T-helper 9 cell (primary cell): ENCODE measurements at places on chromosomes 6 and 20.

DNA sequence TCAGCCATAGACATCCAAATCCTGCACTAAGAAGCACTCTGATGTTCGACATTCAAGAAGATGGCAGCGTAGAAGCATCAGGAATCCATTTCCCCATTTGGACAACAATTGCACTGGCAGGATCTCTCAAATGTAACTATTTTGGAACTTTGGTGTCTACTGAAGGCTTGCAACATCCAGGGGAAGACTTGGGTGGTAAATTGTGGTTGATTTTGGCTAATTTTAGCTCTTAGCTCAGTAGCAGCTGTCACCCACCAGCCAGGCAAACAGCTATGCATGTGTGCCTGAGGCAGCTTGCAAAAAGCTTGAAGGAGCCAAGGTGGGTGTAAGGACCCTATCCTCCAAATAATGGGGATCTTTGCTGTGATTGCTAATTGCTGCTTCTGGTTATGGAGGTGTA is 35.1 kb upstream of the PPP1R3G start:
- DNase-seq, result no peak

DNA sequence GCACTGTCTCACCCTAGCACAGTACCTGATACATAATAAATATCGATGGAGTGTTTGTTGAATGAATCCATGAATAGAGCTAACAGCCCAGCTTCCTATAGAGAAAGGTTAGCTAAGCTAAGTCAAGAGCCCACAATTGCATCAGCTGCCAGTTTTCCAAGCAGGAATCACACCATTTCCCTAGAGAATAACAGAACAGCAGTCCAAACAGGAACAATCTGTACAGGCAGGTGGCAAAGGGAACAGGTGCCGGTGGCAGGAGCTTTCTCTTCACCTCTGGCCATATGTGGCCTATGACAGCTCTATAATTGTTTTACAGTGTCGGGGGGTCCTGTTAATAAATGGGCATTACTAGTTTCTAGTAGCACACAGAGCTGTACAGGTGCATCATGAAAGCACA is 38.8 kb downstream of the ISM1 start:
- DNase-seq, result no peak

DNA sequence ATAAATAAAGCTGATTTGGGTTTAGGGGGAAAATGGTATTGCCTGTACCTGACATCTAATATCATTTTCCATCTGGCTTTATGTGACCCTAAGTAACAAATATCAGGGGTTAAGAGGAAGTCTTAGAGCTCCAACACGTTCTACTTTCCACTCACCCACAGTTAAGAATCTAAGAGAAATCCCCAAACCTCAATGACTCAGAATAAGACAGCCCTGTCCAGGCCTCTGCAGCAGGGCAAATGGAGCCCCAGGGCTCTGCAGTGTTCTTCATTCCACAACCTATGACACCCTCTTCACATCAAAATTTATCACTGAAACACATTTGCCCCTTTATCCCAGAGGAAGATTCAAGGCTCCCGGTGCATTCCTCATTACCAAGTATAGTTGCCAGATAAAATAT is 20.3 kb upstream of the TENT5A start:
- no peak for DNase-seq

DNA sequence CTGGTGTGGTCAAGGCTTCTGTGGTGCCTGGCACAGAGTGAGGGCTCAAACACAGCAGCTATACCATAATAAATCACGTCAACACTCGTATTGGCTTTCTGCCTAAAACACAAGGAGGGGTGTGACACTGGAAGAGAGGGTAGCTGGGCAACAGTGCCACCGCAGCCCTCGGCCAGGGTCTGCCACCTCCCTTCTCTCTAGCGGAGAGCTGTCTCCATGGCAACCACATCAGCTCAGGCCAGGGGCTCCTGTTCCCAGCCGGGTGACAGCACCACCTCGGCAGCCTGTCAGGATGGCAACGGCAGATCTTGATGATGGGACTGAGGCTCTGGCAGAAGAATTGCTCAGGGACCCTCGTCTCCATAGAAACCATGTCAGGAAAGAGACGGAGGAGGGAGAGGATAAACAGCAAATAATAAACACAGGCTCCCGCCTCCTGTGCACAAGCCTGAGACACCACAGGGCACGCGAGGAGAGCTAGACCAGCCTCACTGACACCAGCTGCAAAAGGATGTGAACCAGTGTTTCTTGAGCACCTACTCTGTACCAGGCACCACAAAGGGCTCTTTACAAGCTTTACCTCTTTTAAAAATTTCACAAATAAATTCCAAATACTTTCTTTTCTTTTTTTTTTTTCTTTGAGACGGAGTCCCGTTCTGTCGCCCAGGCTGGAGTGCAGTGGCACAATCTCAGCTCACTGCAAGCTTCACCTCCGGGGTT is 50.4 kb upstream of the TLDC2 start:
- no peak for DNase-seq
